ENCODE measurements at places on chromosomes 13 and 19.

GRCh38 chr13:27401210-27401609, 23.2 kb upstream of the GTF3A start:
- no peak for DNase-seq

- DNase-seq, result no peak
Observed at GRCh38 chr13:71499235-71499634, 367.8 kb downstream of the DACH1 start.

DNA sequence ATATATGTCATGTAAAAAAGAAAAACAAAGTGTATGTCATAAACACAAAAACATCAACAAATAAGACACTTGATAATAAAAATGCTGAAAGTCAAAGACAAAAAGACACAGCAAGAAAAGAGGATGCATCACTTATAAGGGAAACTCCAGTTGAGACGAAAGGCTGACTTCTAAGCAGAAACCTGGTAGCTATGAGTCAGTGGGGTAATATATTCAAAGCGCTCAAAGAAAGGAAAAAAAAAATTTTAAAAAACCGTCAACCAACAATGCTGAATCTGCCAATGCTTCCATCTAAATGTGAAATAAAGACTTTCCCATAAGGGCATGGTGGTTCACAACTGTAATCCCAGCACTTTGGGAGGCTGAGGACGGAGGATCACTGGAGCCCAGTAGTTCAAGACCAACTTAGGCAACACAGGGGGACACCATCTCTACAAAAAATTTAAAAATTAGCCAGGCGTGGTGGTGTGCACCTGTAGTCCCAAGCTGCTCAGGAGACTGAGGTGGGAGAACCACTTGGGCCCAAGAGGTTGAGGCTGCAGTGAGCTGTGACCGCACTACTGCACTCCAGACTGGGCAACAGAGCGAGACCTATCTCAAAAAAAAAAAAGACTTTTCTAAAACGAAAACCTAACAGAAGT, 24.0 kb downstream of the USP12 start:
- no peak for DNase-seq

DNA sequence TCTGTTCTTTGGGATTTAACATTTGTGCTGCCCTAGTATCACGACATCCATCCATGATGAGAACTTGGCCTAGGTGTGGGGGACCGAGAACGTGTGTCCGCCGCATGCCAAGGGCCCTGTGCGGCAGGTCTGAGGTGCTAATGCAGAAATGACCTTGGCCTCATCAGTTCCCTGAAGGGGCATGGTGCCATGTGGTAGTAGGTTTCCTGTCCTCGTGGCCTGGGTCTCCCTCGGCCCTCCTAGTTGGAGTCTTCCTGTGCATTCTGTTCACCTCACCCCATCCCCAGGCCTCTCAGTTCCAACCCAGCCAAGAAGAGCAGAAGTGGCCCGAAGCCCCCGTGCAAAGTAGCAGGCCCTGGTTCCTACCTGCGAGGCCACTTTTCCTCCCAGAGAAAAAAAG, 59.8 kb downstream of the GGACT start:
- no peak for DNase-seq

GRCh38 chr13:64767054-64767453, 2463.1 kb downstream of the PCDH9 start:
- DNase-seq, result no peak

GRCh38 chr13:102310691-102311418, 91.0 kb downstream of the FGF14 start:
- no peak for DNase-seq

DNA sequence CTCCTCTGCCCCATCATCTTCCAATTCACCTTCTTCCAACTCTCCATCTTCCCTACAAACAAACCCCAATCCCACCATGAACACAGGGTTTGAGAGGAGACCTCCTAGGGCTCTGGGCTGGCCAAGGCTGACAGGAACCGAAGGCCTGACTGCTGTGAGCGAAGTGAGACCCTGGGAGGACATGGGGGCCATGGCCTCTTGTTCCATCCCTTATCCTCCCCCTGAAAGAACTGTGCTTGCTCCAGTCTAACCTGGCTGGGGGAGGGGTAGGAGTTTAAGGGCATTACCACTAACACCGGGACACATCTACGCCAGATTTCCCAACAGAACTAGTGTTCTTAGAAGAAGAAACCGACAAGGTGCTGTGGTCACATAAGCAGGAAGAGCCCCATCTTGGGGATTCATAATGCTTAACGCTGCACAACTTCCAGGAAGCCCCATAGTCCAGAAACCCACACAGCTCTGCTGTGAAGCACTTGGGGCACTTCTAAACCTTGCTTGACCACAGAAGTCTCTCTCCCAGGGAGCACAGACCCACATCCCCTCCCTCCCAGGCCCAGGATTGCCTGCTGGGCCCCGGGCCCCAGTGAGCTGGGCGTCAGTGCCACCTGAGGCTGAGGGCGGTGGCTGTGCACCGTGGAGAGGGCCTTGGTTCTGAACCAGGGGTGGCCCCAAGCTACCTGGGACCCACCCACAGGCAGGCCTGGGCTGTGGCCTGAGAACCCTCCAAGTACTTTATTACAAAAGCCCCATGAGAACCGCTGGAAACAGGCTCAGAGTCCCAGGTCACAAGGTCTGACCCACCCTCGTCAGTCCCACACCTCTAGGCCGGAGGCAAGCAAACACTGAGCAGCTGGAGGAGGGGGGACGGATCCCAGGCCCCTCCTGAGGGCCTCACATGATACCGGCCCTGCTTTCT, 18.8 kb downstream of the ZC3H4 start:
- no peak for DNase-seq

DNA sequence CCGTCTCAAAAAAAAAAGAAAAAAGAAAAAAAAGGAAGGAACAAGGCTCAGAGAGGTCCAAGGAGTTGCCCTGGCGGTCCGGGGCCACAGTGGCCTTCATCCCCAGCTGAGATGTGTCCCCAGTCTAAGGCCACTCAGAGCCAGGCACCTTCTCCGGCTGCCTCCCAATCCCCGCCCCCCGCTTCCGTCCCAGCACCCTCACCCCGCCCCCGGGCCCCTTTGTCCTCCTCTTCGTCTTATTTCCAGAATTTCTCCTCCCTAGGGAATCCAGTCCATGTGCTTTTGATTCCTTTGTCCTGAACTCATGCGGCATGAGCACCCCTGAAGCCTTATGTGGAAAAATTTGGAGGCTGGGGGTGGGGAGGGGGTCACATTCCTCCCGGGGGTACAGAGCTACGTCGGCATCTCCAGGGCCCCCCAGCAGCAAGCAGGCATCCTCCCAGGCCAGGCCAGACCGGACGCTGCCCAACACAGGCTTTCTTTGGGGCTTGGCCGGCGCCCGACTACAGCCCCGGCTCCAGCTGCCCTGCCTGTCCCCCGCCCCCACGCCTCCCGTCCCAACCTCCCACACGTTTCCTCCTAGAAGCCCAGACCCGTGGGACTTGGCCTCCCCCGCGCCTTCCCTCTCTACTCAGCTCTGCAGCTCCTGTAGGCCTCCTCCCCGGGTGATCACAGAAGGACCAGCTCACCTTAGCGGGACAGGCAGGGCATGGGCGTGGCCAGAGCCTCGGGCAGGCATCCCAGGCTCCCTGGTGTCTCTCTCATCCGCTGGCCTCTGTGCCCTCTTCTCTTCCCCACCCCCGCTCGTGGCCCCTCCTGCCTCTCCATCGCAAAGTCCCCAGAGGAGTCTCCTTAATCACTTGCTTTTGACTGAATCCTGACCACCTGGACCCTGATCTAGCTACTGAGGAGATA, 17.8 kb upstream of the ADGRE5 start:
- DNase-seq, result peak; percentile 82

GRCh38 chr13:48729856-48730255, 76.1 kb downstream of the CYSLTR2 start:
- DNase-seq, result no peak

DNA sequence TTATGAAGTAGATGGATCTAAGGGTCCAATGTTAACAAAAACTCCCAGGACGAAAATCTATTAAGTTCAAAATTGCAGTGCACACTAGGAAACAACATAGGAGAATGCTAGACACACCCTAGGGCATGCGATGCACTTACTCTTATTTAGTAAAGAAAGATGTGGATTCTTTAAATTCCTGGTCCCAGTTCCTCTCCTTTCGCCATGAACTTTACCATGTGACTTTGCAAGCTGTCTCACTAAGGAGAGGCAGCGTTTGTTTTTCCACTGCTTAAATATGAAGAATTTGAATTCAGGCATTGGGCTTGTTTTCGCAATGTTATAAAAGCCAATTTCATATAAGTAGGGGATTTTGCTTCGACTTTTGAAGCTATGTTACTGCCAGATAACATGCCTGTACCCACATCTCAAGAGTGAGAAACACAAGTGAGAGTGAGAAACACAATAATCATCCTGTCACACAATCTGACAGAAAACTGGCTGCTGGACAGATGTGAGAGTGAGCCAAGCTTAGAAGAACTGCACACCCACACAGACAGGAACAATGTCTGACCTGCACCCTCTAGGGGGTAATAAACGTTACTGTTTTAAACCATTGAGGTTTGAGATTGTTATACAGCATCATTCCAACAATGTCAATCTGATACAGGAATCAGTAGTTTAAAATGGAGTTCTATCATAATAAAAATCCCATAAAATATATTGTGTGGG, 1308.4 kb downstream of the SLITRK5 start:
- DNase-seq, result no peak

DNA sequence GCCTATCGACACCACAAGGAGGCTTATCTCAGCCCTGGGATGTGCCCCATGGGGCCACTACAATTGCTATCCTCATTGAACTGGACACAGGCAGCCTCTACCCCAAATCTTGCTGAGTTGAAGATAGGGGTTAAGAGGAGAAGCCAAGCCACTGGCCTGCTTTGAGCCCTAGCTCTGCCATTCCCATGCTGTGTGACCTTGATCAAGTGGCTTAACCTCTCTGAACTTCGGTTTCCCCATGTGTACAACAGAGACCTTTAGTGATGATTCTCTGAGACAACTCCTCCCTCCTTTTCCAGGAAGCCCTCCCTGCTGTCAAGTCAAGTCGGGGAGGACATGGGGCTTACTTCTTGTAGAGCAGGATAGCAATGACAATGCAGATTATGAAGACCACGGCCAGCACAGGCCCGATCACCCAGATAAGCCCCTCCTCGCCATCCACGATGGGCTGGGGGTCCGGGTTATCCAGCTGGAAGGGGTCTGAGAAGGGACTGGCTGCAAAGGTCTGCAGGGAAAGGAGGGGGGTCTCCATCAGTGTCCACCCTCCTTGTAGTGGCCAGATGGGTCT, 121.6 kb downstream of the PTPRS start:
- DNase-seq, result no peak

GRCh38 chr19:3565139-3565538, 7.6 kb upstream of the HMG20B start:
- no peak for DNase-seq

DNA sequence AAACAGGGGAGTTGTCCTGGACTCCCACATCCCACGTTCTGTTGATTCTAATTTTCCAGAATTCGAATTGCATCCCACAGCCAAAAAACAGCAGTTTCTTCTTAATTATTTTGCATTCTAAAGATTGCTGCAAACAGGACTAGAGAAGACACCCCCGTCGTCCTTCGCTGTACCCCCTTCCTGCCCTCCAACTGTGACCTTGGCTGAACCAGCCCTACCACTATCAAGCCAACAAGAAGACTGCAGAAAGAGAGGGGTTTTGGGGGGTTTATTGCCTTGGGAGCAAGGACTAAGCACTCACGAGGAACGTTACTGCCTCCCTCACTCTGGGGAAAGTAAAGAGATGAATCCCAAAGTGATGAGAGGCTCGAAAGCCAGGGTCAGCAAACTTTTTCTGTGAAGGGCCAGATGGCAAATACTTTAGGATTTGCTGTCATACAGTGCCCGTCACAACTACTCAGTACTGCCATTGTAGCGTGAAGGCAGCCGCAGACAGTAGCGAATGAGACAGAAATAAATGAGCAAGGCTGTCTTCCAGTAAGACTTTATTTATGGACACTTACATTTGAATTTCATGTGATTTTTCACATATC, 32.5 kb upstream of the KATNAL1 start:
- DNase-seq, result no peak

GRCh38 chr13:59088716-59089115, 1075.0 kb downstream of the DIAPH3 start:
- DNase-seq, result no peak

DNA sequence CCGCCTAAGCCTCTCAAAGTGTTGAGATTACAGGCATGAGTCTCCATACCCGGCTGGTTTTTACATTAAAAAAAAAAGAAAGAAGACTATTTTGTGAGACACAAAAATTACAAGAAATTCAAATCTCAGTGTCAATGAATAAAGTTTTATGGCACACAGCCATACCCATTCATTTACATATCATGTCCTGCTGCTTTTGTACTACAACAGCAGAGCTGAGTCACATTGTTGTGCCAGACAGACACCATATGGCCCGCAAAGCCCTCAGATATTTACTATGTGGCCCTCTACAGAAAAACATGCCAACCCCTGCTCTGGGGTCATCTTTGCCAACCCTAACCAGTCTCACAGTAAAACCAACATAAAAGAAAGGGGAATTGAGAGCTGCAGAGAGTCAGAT, 5.3 kb downstream of the SMIM7 start:
- no peak for DNase-seq

DNA sequence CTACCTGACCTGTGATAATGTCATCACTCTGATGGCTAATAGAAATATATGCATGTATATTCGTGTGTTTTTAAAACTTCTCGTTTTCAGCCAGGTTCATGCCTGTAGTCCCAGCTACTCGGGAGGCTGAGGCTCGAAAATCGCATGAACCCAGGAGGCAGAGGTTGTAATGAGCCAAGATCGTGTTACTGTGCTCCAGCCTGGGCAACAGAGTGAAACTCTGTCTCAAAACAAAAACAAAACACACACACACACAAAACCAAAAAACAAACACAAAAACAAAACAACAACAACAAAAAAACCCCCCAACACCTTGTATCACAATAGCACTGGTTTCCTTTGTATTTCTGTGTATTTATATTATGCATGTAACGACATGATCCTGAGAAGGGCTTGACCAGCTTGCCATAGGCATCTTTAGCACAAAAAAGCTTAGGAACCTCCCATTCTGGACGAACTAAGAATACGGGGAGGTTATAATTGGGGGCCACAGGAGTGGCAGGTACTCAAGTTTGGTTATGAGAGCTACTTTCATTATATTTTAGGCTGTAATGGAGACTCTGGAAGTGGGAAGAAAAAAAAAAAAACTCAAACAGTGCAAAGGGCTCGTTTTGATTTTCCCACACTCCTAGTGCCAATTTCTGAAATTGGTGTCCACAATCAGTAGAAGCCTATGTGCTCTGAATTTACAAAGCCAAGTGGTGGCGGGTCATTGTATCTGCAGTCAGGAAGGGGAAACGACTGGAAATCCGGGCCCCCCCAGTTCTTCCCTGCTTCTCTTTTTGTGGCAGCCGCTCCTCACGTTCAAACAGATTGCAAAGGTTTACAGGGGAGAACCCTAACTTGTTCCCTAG, 1.2 kb upstream of the ACP7 start:
- DNase-seq, result no peak

Measured in nephron progenitor cell (in vitro differentiated cells).